ENCODE measurements at places on chromosomes 16 and 17. TPM values are rescaled to one million over a fixed set of nuclear protein-coding genes. Genes with fewer than 3 reads are reported as not detected.

The ZG16B gene
- 15.5 TPM for total RNA-seq

The PRKCA gene
- 126 TPM for total RNA-seq

The CCDC40 gene
- 13.3 TPM for total RNA-seq

The SLC5A10 gene
- total RNA-seq, result not detected

The ZNF286A gene
- total RNA-seq, result 22.3 TPM

The NACA2 gene
- total RNA-seq, result not detected

The CBX4 gene
- 46.8 TPM for total RNA-seq

The AARSD1 gene
- 93.7 TPM for total RNA-seq

The SULT1A1 gene
- 14.0 TPM for total RNA-seq

The KRTAP4-4 gene
- not detected for total RNA-seq

The WNT9B gene
- total RNA-seq, result not detected

The TOX3 gene
- total RNA-seq, result 27.4 TPM

The OR2C1 gene
- total RNA-seq, result not detected

The PYY gene
- total RNA-seq, result not detected

The CTRB1 gene
- not detected for total RNA-seq

The C16orf74 gene
- total RNA-seq, result 3.4 TPM

The PRR35 gene
- total RNA-seq, result not detected

The CCL16 gene
- total RNA-seq, result not detected

The ZP2 gene
- total RNA-seq, result not detected

The UMOD gene
- total RNA-seq, result not detected

The HIC1 gene
- 1.2 TPM for total RNA-seq

The PDK2 gene
- total RNA-seq, result 39.1 TPM

Measured in Calu3 (cell line).